Activated naive CD4-positive, alpha-beta T cell treated with anti-CD3 and anti-CD28 coated beads for 36 hours (primary cell): ENCODE measurements at places on chromosomes 1 and 21. TPM values are rescaled to one million over a fixed set of nuclear protein-coding genes. Genes with fewer than 3 reads are reported as not detected.

The ZSWIM5 gene
- total RNA-seq = 0.15 TPM

- peaks cover 5% of the 10 kb centered on the region for H3K27me3 ChIP-seq
- H3K36me3 ChIP-seq = no peaks in the 10 kb centered on the region
- H3K4me3 ChIP-seq = no peak overlapping the region
- H3K27ac ChIP-seq = no peak overlapping the region
Measured at GRCh38 chr1:64246294-64246917, 43.0 kb downstream of the UBE2U start.

The ASH1L gene
- total RNA-seq = 27.4 TPM

GRCh38 chr1:47367651-47368050 lies 34.1 kb downstream of the CMPK1 start:
- DNase-seq = no peak
- no peak overlapping the region for H3K27ac ChIP-seq
- H3K36me3 ChIP-seq = peaks cover 15% of the 10 kb centered on the region
- no peak overlapping the region for H3K4me3 ChIP-seq
- peaks cover 4% of the 10 kb centered on the region for H3K4me1 ChIP-seq

The OR10J5 gene
- total RNA-seq = not detected
